ENCODE measurements at places on chromosomes 2 and 18.

GRCh38 chr18:22560797-22561196 is 143.1 kb upstream of the CTAGE1 start:
- no peak for DNase-seq

DNA sequence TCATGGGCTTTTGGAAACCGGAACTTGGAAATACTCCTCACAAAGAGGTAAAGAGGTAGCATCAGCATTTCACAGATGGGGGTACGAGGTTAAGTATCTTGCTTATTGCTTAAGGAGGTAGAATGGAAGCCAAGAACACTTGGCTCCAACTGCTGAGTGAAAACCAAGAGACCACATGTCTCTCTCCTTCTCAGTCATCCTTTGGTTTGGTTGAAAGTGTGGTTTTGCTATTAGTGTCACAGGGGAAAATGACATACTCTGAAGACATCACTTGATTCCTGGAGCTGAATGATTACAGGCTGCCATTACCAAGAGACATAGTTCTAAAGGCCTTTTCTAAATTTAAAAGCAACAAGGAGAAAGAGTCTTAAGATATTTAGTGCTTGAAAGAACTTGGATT is 41.5 kb downstream of the ANTXR1 start:
- DNase-seq: no peak

- DNase-seq: no peak
These were observed 311.1 kb upstream of the RAB12 start for GRCh38 chr18:8298186-8298585.

DNA sequence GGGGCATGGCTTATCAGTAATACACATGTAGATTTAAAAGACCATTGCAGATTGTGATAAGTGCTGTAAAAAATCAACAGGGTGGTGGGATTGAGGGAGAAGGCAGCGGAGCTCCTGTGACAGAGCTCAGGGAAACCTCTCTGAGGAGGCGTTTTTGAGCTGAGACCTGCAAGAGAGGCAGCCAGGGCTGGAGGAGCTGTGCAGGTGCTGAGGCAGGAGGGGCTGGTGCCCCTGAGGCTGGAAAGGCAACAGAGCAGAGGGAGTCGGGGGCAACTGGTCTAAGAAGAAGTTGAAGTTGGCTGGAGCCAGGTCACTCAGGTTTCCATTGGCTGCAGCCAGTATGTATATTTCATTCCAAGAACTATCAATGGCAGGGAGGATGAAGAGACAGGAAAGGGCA is 47.6 kb downstream of the KLHL29 start:
- DNase-seq: no peak

- DNase-seq: no peak
These were observed 93.6 kb downstream of the PIEZO2 start for GRCh38 chr18:11055721-11056120.

GRCh38 chr2:154537024-154537423 is 161.5 kb upstream of the KCNJ3 start:
- DNase-seq: no peak

- DNase-seq: no peak
These were observed 127.4 kb downstream of the DPP4 start for GRCh38 chr2:161946489-161947107.

DNA sequence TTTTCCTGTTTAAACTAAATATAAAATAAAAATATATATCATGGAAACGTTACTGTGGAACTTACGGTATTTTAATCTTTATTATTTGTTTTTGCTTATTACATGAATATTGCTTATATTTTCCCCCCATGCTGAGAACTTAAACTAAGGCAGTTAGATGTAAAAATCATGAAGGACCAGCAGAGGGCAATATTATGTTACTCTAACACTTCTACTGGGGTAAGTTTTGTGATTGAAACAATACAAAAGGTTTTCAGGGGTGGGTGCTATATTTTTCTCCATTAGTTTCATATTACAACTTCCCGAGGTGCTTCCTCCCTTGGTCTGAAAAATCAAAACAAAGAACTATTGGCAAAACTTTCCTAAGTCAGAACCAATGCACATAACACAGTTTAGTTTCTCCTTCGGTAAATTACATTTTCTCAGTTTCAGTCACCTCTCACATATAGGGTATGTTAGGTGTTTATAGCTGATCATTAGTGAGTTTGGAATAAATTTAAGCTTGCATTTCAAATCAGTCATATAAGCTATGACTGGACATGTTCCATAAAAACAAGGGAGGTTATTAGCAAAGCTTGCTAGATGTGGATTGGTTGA is 54.8 kb downstream of the ZNF407 start:
- no peak for DNase-seq

DNA sequence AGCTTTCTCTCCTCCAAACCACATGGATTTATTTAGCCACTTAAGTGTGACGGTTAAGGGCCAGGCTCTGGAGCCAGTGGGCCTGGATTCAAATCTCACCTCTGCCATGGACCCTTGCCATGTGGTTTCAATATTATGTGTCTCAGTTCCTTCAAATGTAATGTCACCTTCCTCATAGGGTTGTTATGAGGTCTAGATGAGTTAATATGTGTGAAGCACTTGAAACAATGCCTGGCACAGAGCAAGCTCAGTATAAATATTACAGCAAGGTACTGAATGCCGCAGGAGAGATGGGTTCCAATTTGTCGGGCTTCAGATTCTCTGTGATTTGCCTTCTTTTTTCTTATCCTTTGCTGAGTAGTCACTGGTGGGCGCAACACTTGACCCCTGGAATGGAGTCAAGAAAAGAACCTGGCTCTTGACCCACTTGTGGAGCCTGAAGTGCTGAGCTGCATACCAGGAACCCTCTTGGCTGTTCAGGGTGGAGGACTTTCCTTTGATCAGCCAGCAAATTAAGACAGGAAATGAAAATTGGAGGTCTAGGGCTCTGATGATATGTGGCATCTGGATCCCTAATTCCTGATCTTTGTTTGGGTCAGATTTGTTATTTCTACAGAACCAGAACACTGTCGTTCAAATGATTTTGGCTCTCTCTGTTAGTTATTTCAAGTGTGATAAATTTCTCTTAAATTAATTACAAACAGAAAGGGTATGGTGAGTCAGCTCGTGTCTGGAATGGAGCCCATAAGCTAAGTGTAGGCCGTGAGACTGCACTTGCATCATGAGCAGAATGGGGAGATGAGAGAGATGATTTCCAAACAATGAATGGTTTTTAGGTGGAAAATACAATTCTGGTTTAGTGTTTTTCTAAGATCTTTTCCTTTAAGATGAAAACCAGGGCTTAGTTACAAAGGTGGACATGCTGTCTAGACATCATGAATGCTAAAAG is 293.0 kb downstream of the KCNS3 start:
- DNase-seq: no peak

DNA sequence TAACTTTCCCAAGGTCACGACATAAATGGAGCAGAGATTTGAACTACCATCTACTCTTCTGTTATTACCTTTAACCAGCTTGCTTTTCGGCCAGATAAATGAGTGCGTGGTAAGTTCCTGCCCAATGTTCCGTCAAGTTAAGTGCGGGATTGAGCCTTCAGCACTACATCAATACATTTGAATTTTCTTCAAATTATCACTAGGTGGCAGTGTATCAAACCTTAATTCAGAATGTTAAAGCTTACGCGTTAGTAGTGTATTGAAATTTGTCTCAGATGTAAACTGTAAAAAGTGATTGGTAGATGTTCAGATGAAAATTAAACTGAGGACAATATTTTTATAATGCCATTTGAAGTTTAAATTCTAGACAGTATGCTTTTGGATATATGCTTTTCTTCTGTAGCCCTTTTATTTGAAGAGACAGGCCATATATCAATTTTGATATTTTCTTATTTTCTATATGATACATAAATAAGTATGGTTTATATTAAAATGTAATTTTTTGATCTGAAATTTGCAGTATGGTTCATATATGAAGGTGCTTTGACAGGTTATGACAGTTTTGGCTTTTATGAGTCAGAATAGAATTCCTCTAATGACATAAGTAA is 681.3 kb downstream of the ADCYAP1 start:
- no peak for DNase-seq

DNA sequence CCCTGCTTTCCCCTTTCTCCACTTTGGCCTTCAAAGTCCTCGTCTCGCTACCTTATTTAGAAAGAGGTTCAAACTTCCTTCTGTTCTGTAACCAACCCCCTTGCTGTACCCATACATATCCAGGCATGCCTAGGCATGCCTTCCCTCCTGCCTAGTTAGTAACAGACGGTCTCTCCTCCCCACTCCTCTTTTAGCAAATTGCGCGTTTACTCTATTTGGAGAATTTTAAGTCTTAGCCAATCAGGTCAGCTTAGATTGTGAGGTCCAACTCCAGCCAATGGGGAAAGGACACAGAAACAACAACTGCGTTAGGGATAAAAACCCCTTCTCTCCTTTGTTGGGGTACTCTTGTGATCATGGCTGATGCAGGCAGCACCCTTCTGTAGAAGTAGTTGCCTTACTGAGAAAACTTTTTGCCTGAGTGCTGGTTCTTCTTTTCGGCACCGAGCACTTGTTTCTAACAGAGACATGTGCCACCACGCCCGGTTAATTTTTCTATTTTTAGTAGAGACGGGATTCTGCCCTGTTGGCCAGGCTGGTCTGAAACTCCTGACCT is 85.9 kb upstream of the FOXI3 start:
- DNase-seq: no peak

GRCh38 chr2:8986327-8986976 is 17.0 kb downstream of the MBOAT2 start:
- no peak for DNase-seq

DNA sequence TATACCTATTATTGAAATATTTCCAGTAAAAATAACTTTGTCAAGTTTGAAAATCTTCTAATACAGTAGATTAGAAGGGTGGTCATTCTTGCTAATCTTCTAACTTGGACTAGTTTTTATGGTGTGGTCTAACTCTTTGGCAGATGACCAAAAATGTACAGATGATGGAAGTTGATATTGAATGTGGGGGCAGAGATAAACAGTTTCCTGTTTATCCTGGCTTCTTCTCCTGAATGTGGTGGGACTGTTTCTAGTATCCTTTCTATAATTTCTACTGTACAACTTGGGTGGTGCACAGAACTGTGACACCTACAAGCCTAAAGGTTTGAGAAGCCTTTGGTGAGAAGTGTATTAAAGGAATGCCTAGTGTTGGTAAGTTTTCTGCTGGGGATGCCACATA is 178.7 kb downstream of the PDE11A start:
- no peak for DNase-seq

- DNase-seq: no peak
These were observed 56.1 kb upstream of the RNF152 start for GRCh38 chr18:61948846-61949438.

DNA sequence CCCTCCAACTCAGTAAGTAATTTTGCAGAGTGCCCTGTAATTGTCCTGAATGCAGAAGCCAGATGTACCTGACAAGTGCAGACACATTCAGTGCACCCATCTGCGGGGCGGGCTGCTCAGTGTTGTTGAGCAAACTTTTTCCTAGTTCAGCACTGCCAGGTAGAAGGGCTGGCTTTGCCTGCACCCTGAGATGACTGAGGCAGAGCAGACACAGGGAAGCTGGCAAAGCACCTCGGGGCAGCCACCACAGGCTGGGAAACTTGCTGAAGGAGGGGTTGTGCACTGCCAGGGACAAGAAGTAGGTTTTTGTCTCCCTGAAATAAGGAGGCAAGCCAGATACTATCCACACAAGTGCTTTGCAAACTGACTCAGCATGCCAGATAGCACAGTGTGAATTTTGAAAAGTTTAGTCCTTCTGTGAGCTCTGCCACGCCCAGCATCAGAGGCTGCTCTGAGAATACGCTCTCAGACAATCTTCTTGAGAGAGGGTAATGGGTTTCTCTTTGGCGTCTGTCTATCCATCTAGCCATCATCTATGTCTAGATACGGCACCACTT is 62.3 kb downstream of the SOWAHC start:
- DNase-seq: no peak
